ENCODE measurements at places on chromosomes 1 and 21.
A peak's percentile ranks its signal among the peaks of the same experiment; 100 is the strongest.

DNA sequence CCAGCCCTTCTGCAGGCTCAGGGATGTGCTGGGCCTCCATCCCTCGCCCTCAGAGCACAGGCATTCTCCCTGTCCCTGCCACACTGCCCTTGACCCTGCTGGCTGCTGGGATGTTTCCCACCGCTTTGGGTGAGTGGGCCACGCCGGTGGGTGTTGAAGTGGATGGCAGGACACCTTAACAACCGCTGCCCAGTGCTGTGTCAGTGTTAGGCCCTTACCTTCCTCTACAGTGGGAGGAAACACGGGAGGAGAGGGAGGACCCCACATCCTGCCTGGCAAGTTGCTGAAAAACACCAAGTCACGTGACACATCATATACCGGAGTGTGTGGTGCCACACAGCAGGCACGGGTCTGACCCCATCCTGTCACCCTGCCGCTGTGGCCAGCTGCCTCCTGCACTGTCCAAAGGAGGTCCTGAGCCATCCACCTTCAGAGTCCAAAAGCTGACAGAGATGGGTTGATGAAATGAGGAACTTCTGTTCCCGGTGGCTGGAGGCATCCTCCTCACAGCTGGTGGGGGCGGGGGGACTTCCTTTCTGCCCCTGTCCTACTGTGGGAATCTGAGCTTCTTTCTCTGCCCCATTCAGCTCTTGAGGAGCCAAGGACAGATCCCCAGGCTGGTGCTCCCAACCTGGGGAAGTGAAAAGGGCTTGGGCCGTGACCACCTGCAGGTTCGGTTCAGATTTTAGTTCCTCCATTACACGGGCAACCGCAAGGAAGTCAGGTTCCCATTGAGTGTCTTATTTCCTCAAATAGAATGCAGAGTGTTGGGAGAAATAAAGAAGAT is 3.2 kb upstream of the THEMIS2 start:
- no peak for DNase-seq

DNA sequence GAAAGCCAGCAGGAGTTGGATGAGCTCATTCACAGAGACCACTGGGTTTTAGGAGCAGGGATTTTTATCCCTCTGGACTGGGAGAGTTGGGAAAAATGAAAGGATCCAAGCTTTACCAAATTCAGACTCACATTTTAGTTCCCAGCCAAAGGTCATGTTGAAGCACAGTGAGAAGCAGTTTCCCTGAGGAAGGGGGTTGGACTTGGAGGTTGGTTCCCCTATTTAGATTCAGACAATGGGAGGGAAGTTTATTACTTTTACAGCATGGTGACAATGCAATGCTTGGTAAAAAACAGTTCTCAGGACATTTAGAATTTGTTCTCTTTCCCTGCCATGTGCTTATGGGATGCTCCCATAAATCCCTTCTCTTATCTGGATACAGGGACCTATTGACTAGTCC is 57.3 kb upstream of the ZNF648 start:
- DNase-seq, result no peak

- peak; percentile 44 for DNase-seq
Observed at GRCh38 chr1:222892137-222892769, 77.4 kb downstream of the DISP1 start.

DNA sequence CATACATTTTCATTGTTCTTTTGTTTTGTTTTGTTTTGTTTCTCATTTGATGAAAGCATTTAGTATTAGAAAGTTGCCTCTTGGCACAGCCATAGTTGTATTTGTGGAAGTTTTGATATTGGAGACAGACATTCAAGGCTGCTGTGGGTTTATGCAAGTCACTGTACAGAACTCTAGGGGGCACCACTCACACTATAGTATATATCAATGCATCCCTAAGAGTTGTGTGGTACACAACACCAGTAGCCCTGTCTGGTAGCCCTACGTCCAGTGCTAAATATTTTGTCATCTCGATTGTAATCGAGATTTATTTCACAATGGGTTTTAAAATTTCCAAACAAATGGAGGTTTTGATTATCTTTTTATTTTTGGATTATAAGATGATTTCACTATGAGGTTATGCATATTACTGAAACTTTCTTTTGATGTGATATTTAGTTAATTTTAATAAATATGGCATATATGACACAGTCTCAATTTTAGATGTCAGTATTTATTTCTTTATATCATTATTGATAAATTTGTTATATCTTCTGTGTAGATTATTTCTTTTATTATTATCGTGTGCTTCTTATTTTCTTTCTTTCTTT is 112.2 kb downstream of the NR5A2 start:
- DNase-seq, result peak; percentile 44

- DNase-seq, result no peak
Observed at GRCh38 chr1:154170547-154171222, 15.8 kb upstream of the NUP210L start.

DNA sequence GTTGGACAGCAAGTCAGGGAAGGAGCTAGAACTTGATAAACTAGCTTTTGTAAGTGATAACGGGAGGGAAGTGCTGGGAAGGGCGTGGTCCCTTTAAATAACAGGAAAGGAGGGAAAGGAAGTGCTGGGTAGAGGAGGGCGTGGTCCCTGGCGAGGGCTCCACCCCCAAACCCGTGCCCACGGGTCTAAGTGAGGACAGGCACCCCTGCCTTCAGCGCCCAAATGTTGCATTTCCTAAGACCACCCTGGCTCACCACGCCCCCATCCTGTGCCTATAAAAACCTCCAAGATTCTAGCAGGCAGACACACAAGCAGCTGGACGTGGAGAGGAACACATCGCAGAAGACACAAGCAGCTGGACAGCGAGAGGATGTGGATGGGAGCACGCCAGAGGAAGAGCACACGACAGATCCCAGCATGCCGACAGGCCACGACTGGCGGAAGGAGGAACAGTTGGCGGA is 58.5 kb downstream of the PALMD start:
- DNase-seq, result no peak

DNA sequence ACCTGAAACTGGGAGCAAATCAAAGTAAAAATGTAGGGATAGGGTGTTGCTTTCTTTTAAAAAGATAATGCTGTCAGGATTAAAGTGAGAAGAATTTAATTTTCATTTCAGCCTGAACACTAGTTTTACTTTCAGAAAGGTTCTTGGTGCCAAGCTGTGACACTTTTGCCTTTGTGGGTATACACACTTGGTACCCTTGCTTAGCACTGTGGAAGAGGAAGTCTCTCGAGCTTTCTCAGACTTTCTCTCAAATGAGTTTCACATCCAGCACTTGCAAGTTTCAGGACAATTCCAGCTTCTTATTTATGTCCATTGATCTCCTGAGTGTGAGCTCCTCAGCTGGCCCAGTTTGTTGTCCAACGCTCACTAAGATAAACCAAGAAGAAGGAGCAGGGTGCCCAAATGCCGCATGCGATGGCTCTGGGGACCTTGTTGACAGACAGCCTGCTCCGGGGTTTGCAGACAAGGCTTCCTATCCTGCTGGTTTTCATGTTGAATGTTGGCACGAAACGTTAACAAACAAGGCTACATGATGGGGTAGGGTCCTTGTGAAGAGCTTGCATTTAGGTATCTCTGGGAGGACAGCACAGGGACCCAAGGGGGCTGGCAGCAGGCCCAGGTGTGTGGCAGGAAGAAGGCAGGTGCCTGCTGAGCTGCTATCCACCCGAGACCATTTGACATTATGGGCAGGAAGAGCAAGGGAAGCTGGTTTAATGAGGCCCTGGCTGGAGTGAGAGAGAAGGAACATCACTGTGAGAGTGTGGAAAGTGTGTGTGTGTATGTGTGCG is 79.7 kb downstream of the POFUT2 start:
- DNase-seq, result no peak

All from foreskin melanocyte (primary cell).